ENCODE measurements at places on chromosomes 6 and 20.

DNA sequence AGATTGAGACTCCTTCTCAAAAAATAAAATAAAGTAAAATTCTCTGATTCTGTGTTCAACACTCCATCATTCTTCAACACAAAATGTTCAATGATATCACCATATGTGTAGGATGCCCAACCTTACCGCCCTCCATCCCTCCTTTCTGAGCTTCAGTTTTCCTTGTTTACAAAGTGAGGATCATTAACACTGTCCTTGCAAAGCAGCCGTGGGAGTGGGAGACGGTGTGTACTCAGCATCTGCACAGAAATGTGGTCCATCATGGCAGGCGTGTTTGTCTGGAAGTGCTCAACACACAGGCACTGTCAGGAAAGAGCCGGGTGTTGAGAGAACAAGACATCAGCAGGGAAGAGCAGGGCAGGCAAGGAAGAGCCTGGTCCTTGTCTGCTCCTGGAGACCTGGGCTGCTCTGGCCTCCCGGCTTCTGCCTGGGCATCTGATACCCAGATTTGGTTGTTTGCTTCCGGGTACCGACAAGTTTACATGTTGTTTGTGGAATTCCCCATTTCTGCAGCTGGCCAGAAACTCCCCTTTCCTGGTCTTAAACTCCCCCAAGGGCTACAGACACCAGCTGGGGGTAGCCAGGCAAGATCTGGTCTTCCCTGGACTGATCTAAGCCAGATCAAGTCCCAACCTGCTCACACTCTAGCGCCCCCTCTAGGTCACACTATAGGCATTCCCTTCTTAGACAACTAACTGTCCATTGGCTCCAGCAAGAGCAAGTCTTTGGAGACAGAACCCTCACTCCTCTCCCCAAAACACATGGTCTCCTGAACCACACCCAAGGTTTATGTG lies 26.7 kb upstream of the TTPAL start:
- DNase-seq, result no peak

GRCh38 chr20:25865715-25866656 lies 169.3 kb upstream of the ZNF337 start:
- DNase-seq, result peak; percentile 54

GRCh38 chr20:57632286-57632685 lies 12.1 kb upstream of the ZBP1 start:
- no peak for DNase-seq

GRCh38 chr6:52144196-52145076 lies 41.7 kb upstream of the IL17A start:
- no peak for DNase-seq

GRCh38 chr6:15880262-15880973 lies 217.6 kb upstream of the DTNBP1 start:
- no peak for DNase-seq

GRCh38 chr6:16730738-16731477 lies 30.4 kb downstream of the ATXN1 start:
- DNase-seq, result no peak

DNA sequence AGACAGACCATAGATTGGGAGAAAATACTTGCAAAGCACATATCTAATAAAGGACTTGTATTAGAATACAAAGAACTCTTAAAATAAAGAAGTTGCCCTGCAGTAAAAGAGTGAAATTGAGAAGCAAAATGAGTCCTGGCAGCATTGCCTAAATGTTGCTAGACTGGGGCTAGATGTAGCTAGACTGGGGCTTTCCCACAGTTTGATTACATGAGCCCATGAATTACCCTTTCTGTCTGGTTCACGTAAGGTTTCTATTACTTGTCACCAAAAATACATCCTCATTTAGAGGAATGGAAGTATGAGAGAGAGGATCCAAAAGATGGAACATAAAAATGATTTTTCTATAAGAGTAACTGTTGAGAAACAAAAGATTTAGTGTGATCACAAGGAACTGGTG lies 57.6 kb upstream of the CCDC28A start:
- no peak for DNase-seq

- no peak for DNase-seq
Observed at GRCh38 chr6:146287691-146288369, 255.8 kb upstream of the RAB32 start.

DNA sequence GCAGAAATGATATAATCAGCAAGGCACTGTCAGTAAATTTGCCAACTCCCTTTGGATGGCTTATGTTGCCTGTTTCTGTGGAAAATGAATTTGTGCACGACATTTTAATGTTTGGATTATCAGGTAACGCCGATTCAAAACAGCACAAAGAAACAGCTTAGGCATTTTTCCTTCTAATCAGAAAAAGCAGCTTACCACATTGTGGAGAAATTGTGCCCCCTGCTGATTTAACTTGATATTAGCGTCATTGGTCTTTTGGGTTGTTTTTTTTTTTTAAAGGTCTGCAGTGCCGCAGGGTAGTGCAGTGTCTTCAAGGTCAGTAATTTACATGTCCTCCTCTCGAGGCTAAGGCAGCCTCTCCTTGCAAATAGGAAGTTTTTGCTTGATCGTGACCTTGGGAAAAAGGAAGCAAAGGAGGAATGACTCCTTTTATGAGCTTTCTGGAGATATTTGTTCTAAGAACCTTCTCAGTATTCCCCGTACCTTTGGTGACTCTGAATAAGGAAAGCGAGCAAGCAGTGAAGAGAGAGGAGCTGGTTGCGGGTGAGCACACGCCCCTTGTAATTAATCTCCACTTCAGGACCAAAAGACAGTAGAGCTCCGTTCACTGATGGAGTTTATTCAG lies 79.1 kb downstream of the ELOVL4 start:
- DNase-seq, result peak; percentile 8

GRCh38 chr6:39230654-39231035 lies 1.4 kb upstream of the KCNK5 start:
- no peak for DNase-seq

- DNase-seq, result no peak
Observed at GRCh38 chr6:16623731-16624130, 137.5 kb downstream of the ATXN1 start.

DNA sequence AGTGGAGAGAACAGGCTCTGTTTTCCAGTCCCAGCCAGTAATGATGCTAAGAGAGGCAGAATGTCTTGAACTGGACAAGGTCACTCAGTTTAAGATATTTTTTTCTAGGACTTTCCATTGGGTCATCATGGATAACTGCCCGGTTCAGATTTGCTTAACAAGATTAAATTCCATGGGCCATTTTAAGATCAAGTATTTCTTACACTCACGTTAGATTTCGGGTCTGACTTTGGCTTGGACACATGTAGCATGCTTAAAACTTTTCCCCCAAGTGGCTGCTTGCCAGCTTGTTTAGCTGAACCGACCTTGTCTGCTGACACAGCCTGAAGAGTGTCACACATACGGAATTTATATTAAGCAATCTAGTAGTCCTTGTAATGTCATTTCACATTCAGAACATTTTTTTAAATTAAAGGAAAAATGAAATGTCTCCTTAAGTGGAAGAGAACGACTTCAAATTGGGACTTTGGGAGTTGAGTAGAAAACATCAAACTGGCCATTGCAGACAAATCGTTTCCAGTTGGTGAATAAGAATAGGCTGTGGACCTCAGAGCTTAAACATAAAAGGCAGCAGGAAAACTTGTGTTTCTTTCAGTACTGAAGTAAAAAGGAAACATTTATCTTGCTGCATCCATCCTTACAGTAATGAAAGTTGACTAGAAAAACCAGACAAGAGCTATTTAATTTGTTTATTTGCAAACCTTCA lies 29.0 kb downstream of the ARMC2 start:
- no peak for DNase-seq

DNA sequence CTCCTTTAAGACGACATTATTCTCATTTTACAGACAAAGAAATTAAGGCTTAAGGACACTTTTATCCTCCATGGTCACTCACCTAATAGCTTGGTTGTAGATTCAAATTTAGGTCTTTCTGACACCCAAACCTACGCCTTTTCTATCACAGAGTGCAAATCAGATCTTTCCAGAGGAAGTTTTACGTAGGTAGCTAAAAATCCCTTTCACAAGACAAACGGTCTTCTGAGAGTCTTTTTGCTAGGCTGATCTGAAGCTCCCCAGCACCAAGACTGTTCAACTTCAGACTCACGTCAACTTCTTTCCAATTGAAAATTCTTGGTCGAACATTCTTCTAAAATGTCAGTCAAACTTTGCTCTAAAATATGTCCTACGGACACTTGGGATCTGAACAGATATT lies 46.5 kb downstream of the BLOC1S5 start:
- DNase-seq, result no peak

- DNase-seq, result no peak
Observed at GRCh38 chr6:73579851-73580246, 59.0 kb upstream of the EEF1A1 start.

GRCh38 chr6:101760843-101761621 lies 367.5 kb downstream of the GRIK2 start:
- no peak for DNase-seq

- DNase-seq, result peak; percentile 64
Observed at GRCh38 chr6:15662326-15663129, at the start of gene DTNBP1. Gene DTNBP1 (minus strand): TSS chr6:15663028. CDS start chr6:15662869, 159 bp downstream.
